ENCODE measurements at places on chromosomes 6 and 20.

- no peak for DNase-seq
These were observed 112.0 kb downstream of the ZMYND8 start for GRCh38 chr20:47244451-47244850.

DNA sequence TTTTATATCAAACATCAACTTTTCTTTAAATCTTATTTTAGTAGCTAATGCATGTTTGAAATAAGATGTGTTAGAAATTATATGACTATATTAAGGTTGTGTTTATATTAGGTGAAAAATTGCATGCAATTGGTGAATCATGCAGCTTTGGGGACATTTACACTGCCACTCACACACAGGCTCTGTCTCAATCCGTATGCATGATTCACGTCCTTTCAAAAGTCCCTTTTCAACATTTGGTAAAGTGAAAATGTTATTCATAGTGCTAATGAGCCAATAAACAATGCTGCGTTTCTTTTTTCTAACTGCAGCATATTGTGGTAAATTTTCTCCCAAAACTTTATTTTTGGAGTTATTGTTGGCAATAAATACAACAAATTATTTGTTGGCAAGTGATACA, 198.0 kb downstream of the FUT9 start:
- DNase-seq = no peak

DNA sequence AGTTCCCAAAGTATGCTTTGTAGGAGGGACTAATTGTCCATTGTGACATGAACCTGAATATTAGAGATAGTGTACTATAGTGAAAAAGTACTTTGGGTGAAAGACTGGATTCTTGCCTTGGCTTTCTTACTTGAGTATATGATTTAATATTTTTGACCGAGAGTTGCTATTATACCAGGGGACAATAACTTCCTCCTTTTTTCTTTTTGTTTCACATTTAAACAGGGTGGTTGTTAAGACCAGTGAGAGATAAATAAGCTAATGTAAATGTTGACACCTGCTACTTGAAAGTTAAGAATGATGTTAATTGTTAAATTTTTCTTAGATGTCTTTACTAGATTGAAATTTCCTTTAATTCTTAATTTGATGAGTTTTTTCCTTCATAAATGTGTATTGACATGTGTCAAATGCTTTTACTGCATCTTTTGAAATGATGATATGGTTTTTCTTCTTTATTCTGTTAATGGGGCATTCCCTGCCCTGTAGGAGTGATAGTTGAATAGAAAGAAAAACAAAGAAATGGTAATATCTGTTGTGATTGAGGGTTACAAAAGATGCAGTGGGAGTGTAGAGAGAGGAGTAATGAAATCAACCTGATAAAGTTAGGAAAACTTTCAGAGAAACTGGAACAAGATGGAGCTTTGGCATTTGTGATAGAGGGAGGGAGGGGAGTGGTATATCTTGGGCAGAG, 48.4 kb downstream of the ZFAND3 start:
- DNase-seq = no peak

GRCh38 chr6:123986938-123987337, 183.3 kb downstream of the NKAIN2 start:
- no peak for DNase-seq

All from AG08395 (cell line).